Fibroblast of mammary gland (primary cell): ENCODE measurements at places on chromosomes 12 and 14.

DNA sequence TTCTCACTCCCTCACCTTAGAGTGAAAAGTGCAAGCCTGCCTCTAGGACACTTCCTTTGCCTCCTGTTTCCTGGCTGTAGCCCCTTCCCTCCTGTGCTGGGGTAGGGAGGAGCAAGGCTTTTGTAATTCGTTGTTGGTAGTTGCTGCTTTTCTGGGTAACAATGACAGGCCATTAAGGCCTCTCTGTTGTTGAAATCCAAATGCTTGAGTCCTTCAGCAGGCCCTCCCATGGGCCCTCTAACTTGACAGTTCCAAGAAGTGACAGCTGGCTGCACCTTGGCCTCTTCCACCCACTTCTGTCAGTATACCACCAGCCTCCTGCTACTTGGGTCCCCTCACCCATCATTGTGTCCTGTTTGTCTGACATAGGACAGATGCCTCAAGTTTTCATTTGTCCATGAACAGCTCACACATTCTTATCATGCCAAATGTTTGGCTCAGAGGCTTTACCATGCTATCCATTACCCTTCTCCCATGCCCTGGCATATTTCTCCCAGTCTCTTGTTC is 103.7 kb upstream of the PDE3A start:
- DNase-seq = no peak

DNA sequence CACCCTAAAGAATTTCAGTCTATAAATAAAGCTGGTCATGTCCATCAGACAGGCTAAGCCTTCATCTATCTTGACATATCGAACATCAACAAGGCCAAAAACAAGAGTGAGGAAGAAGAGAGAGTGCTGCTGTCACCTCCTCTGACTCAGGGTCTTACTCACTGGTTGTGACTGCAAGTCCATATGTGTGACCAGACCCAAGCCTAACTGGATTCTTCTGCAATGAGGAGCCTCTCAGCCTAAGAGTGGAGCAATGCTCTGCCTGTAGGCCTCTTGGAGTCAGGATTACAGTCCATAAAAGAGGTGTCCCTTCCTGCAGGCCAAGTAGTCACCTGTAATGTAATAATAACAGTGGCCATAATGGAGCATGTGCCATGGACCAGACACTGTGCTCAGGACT is 121.2 kb upstream of the SLC35F4 start:
- peak; percentile 27 for DNase-seq

- DNase-seq = no peak
Measured at GRCh38 chr14:93685121-93685895, 103.0 kb downstream of the PRIMA1 start.

GRCh38 chr12:8493084-8493483 is 20.2 kb upstream of the CLEC4D start:
- DNase-seq = no peak

DNA sequence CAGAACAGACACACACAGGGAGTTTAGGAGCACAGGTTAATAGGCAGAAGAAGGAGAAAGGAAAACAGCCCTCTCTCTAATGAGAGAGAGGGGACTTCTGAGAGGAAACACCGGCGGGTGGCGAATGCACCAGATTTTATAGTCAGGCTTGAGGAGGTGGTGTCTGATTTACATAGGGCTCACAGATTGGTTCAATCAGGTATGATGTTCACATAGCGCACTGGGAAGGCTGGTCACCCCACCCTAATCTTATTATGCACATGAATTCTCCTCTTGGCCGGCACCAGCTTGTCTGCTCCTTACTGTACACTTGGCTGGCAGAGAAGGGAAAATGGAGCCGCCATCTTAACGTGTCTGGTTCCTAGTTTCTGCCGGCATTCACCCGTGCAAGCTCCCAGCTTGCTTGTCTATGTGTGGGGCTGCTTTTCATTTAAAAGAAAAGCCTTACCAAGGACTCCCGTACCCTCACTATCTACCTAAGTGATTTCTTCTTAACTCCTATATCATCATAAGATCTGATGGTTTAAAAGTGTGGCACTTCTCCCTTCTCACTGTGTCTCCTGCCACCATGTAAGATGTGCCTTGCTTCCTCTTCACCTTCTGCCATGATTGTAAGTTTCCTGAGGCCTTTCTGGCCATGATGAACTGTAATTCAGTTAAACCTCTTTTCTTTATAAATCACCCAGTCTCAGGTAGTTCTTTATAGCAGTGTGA is 15.1 kb downstream of the BCAT1 start:
- no peak for DNase-seq

DNA sequence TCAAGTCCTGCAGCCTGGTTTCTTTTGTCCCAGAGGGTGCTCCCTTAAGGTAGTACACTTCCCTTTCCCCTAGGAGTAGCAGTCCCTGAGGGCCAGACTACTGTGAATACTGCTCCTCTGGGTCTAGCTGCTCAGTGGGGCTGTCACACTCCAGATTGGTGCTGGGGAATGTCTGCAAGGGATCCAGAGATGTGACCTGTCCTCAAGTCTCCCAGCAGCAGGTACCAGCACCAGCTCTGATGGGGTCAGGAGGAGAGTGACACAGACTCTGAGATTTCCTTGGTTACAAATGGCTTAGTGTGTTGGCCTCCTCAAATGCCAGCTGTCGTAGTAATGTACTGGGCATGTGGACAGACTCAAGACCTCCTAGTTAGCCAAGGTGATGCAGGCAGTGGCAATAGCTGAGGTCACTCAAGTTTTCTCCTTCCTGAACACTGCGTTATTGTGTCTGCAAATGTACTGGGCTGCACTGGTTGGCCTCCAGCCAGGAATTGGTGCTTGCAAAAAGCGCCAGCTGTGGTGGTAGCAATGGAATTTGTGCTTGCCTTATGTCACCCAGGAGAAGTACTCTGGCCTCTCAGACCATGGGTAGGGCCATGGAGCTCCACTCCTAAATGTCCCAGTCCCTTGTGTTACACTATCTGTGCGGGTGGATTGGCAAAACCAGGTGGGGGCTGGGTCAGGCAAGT is 36.4 kb upstream of the AEBP2 start:
- no peak for DNase-seq

- peak; percentile 69 for DNase-seq
Measured at GRCh38 chr12:12612358-12612757, 682 bp downstream of the CREBL2 start.

- peak; percentile 83 for DNase-seq
Measured at GRCh38 chr12:114835031-114835430, 151.1 kb upstream of the TBX3 start.

GRCh38 chr14:49538852-49539251 is 47.3 kb downstream of the RPS29 start:
- DNase-seq = no peak

DNA sequence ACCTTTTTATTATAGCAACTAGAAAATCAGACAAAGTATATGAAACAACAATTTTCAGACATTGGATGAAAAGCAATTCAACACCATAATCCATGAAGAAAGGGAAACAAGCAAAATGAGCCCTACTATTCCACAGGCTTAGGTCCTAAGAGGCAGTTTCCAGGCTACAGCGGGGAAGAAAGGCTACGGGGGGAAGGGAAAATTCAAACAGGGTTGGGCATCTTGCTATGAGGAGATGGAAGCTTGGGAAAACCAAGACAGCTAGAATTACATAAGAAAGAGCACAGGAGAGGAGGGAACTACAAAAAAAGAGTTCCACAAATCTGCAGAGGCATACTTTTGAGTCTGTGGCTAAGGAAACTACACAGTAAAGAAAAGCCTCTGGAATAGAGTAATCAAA is 356.0 kb upstream of the CLEC14A start:
- no peak for DNase-seq

DNA sequence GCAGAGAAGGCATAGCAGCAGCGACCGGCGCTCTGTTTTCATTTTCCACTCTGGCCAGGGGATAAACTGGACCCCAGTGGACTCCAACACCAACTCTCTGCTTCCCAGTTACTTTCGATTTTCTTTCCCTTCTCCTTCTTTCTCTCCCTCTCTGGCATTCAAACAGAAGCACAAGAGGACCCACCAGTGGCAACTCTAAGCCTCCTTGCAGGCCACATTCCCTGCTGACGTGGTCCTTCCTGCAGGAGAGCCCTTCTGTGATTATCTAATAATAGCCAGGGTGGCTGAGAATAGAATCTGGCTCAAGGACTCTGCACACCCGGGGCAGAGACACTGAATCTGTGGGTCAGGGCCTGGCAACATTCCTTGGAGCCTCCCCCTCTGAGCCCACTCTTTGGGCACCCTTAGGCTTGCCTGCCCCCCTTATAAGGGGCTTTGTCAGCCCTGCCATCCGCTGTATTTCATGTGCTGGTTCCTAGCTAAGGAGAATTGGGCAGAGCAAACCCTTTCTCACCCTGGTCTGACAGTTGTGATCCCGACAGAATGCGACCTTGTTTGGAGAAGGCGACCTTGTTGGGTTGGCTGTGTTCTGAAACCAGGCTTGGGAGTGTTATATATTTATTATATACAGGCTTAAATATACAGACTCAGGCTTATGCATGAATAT is 8.2 kb upstream of the HOXC6 start:
- DNase-seq = peak; percentile 70

DNA sequence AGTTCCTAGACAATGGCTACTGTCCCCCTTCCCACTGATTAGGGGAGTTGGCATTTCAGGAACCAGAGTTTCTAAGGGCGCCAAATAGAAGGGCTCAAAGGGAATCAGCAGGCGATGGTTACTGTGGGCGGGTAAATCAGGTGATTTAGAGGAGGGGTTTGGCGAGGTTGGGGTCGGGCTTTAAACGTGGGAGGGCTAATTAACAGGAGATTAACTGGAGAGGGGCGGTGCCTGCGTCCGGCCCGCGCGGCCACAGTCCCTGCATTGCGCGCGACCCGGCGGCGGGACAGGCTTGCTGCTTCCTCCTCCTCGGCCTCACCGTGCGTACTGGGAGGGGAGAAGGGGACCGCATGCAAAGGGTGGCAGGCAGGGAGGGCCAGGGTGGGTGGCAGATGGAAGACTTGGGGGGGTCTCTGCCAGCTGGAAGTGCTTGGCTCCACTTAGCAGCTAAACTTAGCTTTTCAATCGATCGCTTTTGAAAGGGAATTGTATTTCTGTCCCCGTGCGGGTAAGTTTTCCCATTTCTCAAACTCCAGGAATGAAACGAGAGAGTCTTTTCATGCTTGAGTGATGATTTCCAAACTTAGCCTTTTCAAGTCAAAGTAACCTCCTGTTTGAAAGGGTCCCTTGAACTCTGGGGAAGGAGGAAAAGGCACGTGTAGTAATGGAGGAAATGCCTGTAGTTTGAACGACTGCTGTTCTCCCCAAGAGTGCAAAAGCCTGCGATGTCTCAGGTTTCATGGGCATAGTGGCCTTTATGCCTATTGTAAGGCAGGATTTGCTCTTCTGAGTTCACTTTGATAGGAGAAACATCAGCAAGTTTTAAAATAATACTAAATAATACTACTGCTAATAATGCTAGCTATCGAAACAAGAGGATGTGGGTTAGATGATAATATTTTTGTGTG is at the start of gene MGST1:
Gene MGST1 (plus strand): TSS at position 255 of the 908 bp plus-strand sequence. CDS start 6,608 bp downstream, outside the sequence.
- peak; percentile 75 for DNase-seq

- peak; percentile 41 for DNase-seq
Measured at GRCh38 chr14:81211844-81212243, 8.9 kb downstream of the GTF2A1 start.

GRCh38 chr12:44287545-44287944 is 451.7 kb downstream of the TMEM117 start:
- DNase-seq = peak; percentile 35

DNA sequence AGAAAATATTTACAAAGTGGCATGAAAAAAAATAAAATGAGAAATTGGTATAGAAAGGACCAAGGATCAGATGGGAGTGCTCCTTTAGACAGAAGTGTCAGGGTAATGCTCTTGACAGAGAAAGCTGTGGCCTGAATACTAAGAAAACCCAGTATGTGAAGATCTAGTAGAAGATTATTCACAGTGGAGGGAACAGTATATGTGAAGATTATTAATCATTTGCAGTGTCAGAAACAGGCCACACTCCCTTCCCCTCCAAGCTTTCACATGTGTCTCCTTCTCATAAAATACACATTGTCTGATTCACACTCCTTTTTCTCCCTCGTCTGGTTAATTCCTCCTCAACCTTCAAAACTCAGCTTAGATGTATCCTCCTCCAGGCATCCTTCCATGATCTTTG is 41.3 kb downstream of the CAPS2 start:
- no peak for DNase-seq

- DNase-seq = no peak
Measured at GRCh38 chr12:70365398-70365647, 767 bp upstream of the KCNMB4 start.

DNA sequence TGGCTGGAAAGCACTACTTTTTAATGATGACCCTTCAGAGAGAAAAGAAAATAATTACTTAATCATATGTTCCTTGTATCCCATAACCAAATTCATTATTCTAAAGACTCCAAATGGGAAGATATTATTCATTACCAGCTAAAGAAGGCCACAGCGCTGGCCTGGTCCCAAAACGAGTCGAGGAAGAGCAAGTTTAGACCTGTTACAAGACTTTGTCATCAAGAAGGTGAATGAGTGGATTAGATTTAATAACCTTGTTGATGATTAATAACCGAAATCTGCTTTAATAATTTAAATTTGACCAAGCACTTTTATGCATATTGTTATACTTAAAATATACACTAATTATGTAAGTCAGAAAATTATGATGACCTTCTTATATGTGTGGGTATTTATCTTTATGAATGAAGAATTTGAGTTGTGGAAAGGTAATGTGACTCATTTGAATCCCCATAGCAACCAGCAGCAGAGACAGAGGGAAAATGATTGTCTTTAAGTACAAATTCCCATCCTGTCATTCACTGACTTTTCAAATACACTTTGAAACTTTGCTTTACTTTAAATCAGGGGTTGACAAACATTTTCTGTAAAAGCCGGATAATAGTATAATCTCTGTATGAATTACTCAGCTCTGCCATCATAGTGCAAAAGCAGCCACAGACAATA is 200.3 kb upstream of the NPAS3 start:
- DNase-seq = no peak

DNA sequence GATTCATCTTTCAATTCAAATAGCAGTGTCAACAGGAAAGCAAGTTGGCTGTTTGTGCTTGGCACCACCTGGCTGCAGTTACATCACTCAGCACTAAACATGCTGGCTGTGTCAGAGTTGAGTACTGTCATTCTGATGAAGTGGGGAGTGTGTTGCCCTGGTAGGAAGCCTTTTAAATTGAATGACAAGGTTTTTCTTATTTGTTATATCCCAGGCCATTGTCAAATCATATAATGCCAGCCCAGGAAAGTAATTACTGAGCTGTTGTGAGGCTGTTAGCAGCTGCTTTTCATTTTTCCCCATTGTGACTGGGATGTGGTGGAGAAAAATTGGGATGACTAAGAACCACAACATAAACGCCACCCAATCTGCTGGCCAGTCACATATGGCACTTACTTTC is 106.5 kb upstream of the PRKD1 start:
- DNase-seq = peak; percentile 63

DNA sequence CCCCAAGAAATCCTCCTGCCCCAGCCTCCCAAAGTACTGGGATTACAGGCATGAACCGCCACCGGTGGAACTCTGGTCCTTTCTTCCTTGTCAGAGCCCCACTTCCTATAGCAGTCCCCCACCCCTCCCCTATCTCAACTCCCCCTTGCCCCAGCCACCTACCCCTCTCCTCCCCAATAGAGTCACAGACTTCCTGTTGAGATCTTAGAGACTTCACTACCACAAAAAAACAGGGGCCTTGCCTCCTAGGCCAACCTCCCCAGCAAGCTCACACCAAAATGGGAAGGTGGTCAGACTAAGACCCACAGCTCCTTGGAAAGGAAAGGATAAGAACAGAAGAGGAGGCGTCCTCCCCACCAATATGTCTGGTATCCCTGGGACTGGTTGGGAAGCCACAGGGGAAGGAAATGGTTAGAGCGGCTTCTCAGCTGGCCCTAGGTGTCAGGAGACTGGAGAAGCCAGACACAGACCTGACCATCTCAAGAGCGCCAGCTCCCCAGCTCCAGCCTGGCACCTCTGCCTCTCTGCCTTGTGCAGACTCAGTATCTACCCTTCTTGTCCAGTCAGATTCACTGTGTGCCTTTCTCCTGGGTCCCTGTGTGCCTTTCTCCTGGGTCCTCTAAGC is 8.5 kb downstream of the ITGB7 start:
- DNase-seq = no peak

- DNase-seq = peak; percentile 79
Measured at GRCh38 chr14:92728759-92729364, 19.6 kb downstream of the LGMN start.
